KBM-7 (cell line): ENCODE measurements at places on chromosomes 16 and 17.

DNA sequence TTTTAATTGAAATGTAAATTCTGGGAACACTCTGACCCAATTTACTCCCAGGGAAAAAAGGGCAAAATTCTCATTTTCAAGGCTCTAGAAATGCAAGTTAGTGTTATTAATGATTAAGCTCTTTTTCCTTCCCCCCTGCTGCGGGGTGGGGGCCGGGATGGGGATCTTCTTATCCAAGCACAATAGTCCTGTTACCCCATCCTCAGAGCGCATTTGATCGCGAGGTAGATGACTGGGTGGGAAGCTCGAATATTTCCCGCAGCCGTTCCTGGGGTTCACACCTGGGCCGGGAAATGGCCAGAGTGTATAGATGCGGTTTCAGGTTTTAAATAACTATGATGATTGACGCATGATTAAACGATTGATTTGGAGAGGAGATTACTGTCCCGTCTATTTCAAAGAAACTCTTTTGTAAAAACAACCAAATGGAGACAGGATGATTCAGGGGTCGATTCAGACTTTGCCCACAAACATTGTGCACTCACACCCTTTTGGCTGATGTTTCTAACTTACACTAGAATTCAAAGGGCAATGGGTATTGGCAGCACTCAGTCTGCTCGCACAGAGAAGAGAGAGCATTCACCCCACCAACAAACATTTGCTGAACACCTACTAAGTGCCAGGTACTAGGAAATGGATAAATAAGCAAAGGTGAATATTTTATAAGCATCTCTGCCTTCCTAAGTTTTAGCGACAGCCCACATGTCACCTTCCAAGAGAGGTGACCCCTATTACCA is 55.0 kb downstream of the SALL1 start:
- no peak for DNase-seq

- DNase-seq, result peak; percentile 31
These were observed 904 bp downstream of the MAP2K3 start for GRCh38 chr17:21285164-21286065.

GRCh38 chr17:1006054-1006453 is 9.1 kb downstream of the TIMM22 start:
- no peak for DNase-seq

GRCh38 chr17:79620207-79621038 is 9.6 kb upstream of the RBFOX3 start:
- no peak for DNase-seq

- DNase-seq, result no peak
These were observed 414.1 kb upstream of the CDH8 start for GRCh38 chr16:62450291-62450690.

GRCh38 chr17:48869821-48870318 is 22.7 kb upstream of the ATP5MC1 start:
- DNase-seq, result no peak

DNA sequence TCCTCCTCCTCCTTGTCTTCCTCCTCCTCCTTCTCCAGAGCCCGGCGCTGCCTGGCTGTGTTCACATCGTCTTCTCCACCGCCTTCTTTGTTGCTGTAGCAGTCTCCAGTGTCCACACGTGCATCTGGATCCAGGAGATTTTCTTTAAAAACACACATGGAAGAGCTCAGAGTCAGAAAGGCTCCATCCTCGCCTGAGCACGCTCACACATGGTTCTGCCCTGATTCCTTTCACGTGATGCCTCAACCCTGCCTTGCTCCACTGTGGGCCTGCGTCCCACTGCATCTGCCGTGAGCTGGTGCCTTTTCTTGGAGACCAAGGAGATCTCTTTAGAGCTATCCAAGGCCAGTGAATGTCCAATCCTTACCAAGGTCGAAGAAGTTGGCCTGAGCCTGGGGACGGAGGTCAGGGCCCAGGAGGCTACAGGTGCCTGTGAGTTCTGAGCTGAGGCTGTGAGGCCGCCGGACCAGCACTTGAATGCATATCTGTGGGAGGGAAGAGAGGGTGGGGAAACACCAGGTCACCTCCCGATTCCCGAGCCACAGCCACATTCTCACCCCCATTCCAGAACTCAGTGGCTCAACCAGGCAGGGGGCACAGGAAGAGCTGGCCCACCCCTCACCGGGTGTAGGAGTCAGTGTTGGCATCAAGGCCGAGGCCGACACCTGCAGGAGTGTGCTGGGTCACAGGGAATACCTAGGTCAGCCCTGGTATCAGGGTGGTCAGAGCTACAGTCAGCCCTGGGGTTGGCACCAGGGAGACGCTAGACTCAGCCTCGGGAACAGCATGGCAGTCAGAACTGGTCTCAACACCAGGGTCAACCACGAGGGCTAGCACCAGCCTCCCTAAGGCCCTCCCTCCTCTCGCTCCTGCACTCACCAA is 37.6 kb downstream of the HASPIN start:
- no peak for DNase-seq

GRCh38 chr17:64331366-64331765 is 59.3 kb downstream of the PECAM1 start:
- no peak for DNase-seq
